ENCODE measurements at places on chromosomes 6 and 20.

- no peak for DNase-seq
These were observed 16.4 kb upstream of the NT5DC1 start for GRCh38 chr6:116084284-116084683.

DNA sequence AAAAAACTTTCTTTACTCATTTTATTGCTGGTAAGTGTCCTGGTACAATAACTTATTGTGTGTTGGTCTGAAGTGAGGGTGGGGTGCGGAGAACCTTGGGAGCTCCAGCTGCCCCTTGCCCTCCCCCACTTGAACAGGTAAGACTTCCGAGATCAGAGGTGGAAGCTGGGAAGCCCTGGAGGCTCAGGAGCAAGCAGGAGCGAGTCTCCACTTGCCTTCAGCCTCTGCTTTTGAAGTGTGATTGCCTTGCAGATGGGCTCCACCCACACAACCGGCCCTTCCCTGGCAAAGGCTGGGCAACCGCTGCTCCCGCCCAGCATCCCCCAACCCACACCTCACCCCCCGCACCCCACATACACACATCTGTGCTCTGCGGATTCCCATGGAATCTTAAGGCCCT lies 179.6 kb downstream of the TFAP2C start:
- no peak for DNase-seq

DNA sequence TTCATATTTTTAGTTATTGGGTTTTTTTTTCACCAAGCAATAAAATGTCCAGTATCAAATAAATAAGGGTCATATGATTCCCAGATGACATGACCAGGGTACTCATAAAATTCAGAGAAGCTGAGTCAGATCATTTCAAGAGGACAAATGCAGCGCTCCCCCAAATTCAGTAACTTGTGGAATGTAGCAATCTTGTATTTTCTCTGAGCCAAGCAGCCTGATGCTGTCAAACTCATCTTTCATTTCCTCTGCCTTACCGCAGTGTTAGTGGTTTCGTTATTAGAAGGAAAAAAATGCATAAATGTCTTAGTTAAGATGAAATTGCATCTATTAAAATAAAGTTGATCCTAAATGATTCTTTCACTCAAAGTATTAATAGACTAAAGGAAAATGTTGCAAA lies 57.8 kb upstream of the EDN1 start:
- DNase-seq = no peak

- no peak for DNase-seq
These were observed 54.1 kb upstream of the NT5E start for GRCh38 chr6:85395746-85396145.

GRCh38 chr6:39281312-39281980 lies 32.8 kb downstream of the KCNK17 start:
- DNase-seq = no peak

- DNase-seq = no peak
These were observed 229.0 kb downstream of the CDKAL1 start for GRCh38 chr6:20763296-20763695.

- DNase-seq = no peak
These were observed 218.1 kb downstream of the ERMARD start for GRCh38 chr6:169969372-169970099.

DNA sequence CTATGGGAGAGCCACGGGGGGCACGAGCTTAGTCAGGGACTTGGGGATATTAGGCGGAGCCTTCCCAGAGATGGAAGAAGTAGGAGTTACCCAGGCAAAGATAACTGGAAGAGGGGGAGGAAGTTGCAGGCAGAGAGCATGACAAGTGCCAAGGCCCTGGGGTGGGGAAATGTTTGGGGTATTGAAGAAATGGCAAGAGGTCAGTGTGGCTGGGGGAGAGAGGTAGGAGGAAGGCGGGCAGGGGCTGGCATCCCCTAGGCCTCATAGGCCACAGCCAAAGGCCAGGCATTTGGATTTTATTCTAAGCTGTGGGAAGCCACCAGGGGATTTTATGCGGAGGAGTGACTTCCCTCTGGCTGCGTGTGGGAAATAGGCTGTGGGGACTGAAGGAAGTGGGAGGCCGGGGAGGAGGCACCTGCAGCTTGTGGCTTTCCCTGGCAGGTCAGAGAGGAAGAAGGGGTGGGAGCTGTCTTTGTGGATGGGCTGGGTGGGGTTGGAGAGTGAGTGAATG lies 22.7 kb downstream of the SNAI1 start:
- no peak for DNase-seq

- no peak for DNase-seq
These were observed 289.4 kb downstream of the CDC5L start for GRCh38 chr6:44676826-44677433.

DNA sequence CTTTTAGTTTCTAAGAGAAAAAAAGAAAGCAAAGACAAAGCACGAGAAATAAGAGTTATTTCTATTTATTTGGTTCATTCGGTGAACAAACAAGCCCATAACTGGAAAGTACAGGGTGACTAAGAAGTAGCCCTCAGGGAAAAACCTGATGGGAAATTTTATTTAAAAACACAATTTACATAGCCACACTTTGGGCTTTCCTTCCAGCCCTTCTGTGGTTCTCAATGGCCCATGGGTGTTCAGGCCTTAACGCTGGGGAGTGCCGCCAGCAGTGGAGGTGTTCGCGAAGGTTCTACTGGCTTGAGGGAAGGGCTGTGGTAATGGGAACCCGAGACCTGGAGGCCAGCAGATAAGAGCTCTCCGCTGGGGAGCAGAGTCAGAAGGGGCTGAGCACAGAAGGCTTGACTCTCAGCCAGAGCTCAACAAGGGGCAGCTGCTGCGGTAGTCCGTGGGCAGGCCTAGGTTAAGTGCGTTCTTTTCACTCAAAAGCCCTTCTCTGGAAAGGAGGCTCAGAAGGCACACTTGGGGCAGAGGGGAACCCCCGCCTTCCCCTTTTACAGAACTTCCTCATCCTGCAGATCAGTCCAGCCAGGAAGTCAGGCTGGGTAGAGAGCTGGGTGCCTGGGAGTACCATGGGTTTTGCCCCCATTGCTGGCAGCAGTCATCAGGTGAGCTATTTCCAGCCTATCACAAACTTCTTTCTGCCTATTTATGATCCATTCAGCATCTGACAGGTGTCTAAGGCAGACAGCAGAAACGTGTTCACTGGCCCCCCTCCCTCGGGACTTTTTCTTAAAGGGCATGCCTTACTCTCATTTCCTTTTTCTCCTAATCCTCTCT lies 8.8 kb upstream of the CD83 start:
- DNase-seq = no peak

DNA sequence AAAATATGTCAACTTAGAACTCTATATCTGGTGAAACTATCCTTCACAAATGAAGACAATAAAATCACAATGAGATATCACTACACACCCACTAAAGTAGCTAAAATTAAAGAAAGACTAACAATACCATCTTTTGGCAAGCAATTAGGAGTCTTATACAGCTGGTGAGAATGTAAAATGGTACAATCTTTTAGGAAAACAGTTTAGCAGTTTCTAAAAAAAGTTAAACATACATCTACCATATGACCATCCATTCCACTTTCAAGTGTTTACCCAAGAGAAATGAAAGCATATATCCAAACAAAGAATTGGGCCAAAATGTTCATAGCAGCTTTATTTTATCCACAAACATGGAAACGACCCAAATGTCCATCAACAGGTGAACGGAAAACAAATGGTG lies 13.8 kb upstream of the EEF1A1 start:
- no peak for DNase-seq

GRCh38 chr6:40960742-40961430 lies 78.1 kb downstream of the UNC5CL start:
- no peak for DNase-seq

DNA sequence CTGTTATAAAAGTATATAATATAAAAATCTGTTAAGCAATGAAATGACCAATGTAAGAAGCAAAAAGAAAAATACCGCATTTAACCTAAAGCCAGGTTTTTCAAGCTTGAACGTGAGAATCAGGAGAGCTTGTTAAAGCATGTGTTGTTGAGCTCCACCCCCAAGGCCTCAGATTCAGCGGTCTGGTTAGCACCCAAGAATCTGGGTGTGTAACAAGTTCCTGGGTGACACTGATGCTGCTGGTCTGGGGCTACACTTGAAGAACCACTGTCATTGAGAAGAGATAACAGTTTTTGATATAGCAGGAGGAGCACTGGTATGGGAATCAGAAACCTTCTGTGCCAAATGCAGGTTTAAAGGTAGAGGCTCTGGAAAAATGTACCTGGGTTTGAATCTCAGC lies 154.0 kb downstream of the ID4 start:
- no peak for DNase-seq

- no peak for DNase-seq
These were observed 6.6 kb downstream of the TDP2 start for GRCh38 chr6:24660105-24660504.

DNA sequence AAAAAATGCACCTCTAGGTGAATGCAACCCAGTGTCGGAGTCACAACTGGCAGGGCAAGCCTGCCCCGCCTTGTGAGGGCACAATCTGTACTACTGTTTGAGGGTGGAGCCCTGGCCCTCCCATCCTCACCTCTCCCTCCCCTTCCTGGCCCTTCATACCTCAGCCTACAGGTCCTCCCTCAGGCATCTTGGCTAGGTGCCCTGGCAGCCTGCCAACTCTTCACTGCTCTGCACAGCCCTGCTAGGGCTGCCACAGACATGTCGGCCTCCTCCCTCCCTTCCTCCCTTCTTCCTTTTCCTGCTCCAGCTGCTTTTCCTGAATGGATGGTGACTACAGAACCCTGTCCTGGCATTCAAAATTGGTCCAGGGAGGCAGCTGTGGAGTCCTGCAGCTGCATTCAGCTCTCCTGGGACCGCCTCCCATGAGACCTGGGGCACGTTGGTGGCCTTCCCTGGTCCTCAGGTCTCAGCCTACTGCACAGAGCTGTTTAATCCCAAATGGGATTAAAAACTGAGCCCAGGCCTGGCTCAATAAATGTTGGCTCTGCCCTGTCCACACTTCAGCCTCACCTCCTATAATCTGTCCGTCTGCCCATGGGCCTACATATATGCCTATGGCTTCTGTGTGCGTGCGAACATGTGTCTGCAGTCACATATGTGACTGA lies 52.7 kb downstream of the CDH22 start:
- no peak for DNase-seq

GRCh38 chr20:11716239-11716944 lies 201.3 kb upstream of the BTBD3 start:
- no peak for DNase-seq

GRCh38 chr6:25173246-25173645 lies 105.9 kb upstream of the CARMIL1 start:
- no peak for DNase-seq

DNA sequence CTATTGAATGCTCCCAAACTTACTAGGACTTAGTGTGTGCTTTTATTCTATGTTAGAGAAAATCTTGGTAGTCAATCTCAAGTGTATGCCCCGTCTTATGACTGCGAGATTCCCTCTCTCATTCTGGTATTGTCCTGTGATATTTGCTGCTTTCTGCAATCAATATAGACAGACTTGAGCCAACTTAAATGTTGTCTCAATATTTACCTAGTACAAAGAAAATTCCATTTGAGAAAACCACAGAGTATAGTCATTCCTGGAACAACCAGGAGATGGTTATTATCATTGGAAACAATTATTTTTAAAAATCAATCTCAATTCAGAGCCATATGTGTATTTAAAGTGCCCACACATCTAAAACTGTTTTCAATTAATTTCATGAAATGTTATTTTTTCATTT lies 330.0 kb downstream of the NRN1 start:
- no peak for DNase-seq

GRCh38 chr20:42252116-42252515 lies 633.9 kb upstream of the CHD6 start:
- no peak for DNase-seq

GRCh38 chr20:25622450-25623224 lies 1.2 kb downstream of the NANP start:
- no peak for DNase-seq

- DNase-seq = no peak
These were observed 50.7 kb downstream of the BMP2 start for GRCh38 chr20:6818033-6818808.

DNA sequence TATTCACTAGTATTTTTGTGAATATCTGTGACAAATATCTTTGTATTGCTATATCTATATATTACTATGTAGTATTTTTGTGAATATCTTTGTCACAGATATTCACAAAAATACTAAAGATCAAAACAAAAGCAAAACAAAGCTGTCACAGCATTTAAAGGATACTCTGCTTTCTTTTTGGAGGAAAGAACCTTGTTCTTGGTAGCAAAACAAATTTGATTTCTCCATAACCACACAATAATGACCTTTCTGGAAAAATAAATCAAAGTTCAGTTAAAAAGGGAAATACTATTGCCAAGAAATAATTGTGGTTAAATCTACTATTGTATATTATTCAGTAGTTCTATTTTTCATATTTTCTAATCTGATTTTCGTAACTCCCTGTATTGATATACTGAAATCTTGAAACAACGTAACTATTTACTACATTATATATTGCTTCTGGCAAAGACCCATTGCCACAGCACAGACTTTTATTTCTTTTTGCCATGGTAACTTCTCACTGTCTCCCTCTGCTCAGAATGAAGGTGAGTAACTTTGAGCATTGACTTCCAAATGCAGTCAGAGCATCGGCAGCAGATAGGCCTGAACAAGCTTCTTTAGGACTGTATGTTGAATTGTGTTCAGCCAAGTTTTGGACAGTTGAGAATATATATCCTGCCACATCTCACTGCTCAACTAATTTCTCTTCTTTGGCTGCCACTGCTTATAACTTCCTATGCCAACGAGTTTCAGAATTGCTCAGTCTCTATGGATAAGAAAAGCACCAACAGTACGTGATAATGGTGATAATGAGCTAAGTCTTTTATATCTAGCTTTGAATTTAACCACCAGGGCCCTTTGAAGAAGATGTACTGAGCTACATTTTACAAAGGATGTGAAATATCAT lies 1097.2 kb upstream of the GJE1 start:
- no peak for DNase-seq

DNA sequence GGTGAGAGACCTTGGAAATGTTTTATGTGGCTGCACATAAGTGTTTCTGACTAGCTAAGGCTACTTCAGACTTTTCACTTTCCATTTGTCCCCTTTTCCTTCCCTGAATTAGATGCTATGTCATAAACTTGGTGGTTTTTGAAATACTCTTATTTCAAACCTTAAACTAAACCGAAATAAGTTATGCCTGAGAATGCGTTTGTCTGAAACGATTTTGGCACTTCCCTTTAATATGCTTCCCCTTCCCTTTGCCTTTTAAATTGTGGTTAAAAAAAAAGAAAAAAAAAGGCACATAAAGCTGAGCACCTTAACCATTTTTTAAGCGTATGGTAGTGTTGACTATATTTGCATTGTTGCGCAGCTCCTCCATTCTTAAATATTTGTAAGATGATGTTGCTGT lies 14.3 kb downstream of the ZNF451 start:
- no peak for DNase-seq

GRCh38 chr6:106729841-106730240 lies 100.5 kb downstream of the QRSL1 start:
- DNase-seq = no peak

- DNase-seq = no peak
These were observed 10.8 kb upstream of the GMPR start for GRCh38 chr6:16227605-16228004.

All from hindlimb muscle (tissue), 1 donor.